ENCODE measurements at places on chromosomes 3 and 15.

GRCh38 chr3:3825035-3825434, 25.8 kb downstream of the LRRN1 start:
- DNase-seq = no peak

GRCh38 chr3:6706777-6707176, 154.1 kb upstream of the GRM7 start:
- DNase-seq = no peak

GRCh38 chr15:28078191-28078719, 20.9 kb downstream of the OCA2 start:
- no peak for DNase-seq

DNA sequence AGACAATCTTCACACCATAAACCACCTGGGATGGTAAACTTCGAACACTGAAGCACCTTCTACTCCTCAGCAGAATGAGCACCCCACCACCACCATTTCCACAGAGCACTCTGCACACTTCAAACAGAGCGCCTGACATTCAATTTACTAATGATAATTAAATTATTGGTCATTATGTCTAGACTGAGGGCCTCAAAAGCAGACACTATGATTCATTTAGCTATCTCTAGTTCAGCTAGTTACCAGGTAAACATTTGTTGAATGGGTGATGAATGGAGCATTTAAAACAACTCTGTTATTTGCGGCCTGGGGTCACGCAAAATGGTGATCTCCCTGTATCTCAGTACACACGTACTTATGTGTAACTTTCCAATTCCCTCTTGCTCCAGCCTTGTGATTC, 40.9 kb downstream of the ACAP2 start:
- no peak for DNase-seq

DNA sequence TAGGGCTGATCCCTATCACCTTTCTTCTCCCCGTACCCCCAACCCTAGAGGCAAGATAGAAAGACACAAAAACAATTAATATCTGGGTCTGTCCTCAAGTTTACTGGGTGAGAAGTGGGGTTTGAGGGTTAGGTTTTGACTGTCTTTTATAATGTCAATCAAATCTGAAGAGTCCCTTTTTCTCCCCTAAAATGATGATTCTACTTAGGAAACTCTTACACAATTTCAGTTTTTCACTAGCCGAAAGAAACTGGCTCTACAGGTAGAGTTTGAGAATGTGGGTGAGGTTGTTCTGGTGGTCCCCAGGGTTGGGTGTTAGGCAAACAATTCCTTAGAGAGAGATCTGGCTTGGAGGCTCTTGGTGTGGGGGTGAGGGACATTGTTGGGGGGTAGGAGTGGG, 189.9 kb downstream of the TCF12 start:
- no peak for DNase-seq

GRCh38 chr3:37542331-37542730, 319.3 kb upstream of the CTDSPL start:
- DNase-seq = no peak

DNA sequence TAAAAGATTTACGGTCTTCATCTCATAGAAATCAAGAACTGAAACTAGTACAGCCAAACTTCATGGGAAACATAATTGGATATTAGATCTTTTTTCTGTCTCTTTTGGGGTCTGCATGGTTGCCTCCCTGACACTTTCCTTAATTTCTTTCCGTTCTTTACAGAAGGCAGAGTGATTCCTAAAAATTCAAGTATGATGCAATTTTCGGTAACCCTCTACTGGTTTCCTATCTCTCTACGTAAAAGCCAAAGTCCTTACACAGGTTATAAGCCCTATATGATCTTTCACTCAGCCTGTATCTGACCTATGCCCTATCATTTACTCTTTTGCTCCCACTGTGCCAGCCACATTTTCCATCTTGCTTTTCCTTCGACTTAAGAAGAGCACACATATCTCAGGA, 6.8 kb upstream of the SLITRK3 start:
- no peak for DNase-seq

- no peak for DNase-seq
Measured at GRCh38 chr3:24440760-24441464, 53.7 kb downstream of the THRB start.

- no peak for DNase-seq
Measured at GRCh38 chr15:38539008-38539343, 25.6 kb downstream of the RASGRP1 start.

DNA sequence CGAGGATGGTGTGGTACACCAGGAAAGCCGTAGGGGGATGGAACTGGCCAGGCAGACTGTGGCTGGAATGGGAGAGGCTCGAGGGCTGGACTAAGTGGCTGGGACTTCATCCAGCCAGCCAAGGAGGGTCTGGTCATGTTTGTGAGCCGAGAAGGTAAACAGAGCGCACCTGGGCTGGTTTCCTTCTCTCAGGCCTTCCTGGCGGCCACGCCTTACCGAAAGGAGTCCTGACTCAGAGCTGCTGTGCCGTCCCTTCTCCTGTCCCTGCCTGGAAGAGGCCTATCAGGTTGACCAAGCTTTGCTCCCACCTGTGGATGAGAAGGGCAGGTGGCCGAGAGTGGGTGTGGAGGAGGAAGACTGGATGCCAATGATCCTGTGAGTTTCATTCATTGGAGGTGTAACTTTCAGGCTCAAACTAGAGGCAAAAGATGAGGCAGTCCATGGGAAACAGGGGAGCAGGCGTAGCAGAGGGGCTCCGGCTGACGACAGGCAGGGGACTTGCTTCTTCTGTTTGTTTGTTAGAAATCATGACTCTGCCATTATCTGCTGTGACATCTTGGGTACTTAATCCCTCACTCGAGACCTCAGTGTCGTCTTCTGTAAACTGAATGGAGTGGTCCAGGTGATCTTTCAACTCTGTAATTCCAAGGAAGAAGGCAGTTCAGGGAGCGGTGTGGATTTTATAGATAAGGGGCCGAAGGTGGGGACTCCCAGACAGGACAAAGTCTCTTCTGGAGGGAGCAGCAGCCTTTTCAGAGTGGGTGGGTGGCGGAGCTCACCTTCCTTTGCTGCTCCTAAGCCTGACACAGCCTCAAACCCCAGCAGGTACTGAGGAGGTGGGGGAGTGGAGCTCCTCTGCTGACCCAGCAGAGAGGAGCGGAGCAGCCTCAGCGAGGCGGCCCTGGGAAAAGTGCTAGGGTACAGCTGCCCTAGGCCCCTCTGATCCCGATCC, 71.8 kb upstream of the GATM start:
- DNase-seq = no peak

- DNase-seq = no peak
Measured at GRCh38 chr3:170049146-170050000, 11.6 kb downstream of the GPR160 start.

DNA sequence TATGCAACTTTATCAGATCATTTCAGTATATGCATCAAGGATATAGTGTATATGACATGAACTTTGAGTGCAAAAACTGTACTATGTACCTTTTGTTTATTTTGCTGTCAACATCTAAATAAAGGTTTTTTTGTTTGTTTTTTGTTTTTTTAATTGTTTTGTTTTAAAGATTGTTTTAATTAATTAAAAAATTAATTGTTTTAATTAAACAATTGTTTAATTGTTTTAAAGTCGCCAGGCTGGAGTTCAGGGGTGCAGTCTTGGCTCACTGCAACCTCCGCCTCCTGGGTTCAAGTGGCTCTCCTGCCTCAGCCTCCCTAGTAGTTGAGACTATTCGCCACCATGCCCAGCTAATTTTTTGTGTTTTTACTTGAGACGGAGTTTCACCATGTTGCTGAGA, 79.9 kb upstream of the LRRFIP2 start:
- DNase-seq = no peak

DNA sequence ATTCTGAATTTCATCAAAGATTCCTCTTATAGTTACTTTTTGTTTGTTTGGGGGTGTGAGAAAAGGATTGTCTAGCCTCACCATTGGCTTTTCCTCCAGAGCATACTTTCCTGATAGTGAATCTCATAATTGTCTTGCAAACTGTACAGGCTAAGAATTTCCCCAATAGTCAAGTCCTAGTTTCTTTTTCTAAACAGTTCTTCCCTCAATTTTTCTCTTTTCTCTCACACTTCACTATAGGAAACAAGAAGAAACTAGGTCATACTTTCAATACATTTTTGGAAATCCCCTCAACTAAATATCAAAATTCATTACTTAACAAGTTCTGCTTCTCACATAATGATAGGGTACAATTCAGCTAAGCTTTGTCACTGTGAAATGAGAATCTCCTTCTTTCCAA, 241.9 kb downstream of the IL20RB start:
- DNase-seq = no peak

- DNase-seq = no peak
Measured at GRCh38 chr15:81095690-81096365, 38.2 kb upstream of the CFAP161 start.

GRCh38 chr3:126202276-126202675, 21.9 kb upstream of the ALDH1L1 start:
- no peak for DNase-seq

DNA sequence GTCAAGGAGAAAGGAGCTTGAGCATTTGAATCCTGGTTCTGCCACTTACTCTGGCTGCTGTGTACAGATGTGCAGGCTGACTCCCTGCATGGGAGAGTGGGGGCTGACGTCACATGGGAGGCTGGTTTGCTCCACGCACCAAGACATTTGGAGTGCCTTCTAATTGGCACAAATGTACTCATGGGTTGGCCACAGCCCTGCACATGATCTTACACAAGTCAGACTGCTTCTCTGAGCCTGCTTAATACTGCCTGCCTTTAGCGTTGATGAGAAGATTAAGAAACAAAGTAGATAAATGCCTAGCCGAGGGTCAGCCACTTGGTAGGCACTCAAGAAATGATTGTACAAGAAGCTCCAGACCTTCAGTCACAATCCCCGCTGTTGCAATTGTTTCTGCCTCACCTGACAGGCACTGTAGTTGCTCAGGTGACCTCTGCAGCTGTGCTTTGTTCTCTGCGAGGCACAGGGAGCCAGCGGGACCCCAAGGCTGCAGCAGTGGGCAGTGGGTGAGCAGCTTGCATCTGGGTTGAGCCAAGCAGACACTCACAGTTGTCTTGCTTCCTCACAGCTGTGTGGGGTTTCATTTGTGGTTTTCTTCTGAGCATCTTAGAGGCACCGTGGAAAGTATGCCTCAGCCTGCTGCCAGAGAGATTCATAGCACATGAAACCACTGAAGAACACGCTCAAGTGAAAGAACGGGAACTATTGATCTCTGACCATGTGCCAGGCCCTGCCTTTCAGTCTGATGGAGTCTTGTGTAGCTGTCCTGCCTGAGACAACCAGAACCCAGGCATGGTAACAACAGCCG, 33.1 kb downstream of the GRK7 start:
- peak; percentile 41 for DNase-seq

GRCh38 chr3:15384510-15385237, 42.7 kb downstream of the METTL6 start:
- DNase-seq = no peak

DNA sequence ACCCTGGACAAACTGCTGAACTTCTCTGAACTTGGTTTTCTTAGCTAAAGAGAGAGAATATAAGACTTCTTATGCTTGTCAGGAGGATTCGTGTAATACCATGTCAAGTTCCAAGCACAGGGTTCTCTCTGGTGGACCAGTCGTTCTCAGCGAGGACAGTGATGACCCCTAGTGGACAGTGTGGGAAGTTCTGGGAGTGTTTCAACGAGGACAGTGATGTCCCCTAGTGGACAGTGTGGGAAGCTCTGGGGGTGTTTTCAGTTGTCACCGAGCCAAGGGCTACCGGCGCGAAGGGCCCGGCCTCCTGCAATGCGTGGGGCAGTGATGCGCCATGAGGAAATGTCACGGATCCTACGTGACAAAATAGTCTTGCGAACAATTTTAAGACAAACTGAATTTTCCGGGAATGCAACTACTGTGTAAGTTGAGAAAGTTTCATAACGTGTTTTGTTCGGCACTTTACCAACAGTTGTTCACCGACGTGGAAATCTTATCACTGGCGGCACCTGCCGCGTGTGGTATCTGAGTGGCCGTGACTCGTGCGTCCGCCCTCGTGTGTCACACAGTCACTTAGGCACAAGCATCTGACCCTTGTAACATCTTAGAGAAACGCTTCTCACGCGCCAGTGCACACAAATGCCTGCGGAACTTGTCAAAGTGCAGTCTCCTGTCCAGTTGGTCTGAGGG, 39.3 kb upstream of the MUC4 start:
- peak; percentile 84 for DNase-seq

DNA sequence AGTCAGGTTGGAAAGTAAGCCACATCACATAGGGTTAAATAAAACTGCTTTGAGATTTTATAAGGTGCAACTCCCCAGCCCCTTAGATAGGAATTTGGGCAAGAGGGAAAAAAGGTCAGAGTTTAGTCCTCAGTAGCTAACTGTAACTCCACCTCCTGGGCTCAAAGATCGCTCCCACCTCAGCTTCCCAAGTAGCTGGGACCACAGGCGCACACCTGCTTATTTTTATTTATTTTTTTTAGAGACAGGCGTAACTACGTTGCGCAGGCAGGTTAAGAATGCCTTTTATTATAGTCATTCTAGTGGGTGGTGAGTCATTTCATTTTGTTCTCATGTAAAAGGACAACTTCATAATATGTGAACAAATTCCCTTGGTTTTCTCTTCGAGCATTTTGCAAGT, 14.7 kb downstream of the TM2D3 start:
- DNase-seq = no peak

DNA sequence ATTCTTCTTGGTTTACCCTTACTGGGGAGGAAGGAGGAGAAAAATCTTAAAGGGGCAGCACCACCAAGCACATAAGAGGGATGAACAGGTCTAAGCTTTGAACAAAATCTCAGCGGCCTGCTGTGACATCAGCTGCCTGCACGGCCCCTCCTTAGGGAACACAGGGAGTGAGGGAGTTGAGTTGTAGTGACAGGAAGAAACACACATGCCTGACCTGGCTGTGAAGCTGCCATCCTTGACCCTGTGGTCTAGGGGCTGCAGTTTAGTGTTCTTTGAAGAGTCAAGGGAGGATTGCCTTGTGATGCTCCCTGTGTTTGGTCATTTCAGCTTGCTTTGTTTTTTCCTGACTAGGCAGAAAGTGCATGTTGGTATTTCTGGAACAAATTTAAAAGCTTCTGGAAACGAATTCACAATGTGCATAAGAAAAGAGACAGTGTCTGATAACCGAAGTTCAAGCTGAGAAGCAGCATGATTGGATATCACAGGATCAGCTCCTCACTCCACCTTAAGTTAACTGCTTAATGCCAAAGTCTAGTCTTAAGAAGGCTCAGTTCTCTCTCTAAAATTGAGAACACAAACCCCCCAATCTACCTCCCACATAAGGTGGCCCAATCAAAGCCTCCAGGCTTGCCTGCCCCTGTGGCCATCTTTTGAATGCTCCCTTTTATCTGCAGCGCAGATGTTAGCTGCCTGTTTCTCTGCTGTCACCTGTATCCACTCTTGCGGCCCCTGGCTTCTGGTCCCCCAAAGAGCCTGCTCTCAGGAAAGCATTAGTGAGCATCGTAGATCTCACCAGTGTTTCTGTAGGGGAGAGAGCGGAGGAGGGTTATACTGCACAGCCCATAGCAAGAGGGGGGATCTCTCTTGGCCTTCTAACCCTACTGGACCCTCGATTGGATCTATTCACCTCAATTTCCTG, 82.2 kb downstream of the SCN11A start:
- DNase-seq = no peak

DNA sequence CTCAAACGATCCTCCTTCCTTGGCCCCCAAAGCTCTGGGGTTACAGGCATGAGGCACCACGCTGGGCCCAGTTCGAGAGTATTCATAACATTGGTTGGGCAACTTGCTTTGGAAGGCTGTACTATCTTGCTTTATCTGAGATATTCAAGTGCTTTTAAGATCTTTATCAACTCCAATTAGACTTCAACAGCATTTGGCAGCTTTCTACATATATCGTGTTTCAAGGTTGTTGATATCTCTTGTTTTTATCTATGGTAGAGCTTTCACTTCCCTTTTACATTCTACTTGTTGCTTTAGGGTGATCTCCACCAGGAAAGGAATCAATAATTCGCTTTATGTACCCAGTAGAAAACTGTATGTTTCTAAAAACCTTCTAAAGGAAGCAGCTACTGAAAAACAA, 395.3 kb downstream of the IL5RA start:
- no peak for DNase-seq
